Tibial nerve (tissue), 4 donors: ENCODE measurements at places on chromosomes 16 and 17. TPM values are rescaled to one million over a fixed set of nuclear protein-coding genes. Genes with fewer than 3 reads are reported as not detected.

GRCh38 chr16:82425661-82426060 is 201.1 kb upstream of the CDH13 start:
- H3K27ac ChIP-seq = no peak overlapping the region
- DNase-seq = no peak
- H3K27me3 ChIP-seq = no peaks in the 10 kb centered on the region
- no peaks in the 10 kb centered on the region for H3K4me1 ChIP-seq

- H3K4me1 ChIP-seq = no peaks in the 10 kb centered on the region
- no peak for DNase-seq
- H3K27ac ChIP-seq = no peak overlapping the region
- no peaks in the 10 kb centered on the region for H3K27me3 ChIP-seq
- no peak overlapping the region for H3K4me3 ChIP-seq
Measured at GRCh38 chr17:80116276-80116920, 15.0 kb downstream of the GAA start.

Gene KCNG4
- not detected for total RNA-seq

DNA sequence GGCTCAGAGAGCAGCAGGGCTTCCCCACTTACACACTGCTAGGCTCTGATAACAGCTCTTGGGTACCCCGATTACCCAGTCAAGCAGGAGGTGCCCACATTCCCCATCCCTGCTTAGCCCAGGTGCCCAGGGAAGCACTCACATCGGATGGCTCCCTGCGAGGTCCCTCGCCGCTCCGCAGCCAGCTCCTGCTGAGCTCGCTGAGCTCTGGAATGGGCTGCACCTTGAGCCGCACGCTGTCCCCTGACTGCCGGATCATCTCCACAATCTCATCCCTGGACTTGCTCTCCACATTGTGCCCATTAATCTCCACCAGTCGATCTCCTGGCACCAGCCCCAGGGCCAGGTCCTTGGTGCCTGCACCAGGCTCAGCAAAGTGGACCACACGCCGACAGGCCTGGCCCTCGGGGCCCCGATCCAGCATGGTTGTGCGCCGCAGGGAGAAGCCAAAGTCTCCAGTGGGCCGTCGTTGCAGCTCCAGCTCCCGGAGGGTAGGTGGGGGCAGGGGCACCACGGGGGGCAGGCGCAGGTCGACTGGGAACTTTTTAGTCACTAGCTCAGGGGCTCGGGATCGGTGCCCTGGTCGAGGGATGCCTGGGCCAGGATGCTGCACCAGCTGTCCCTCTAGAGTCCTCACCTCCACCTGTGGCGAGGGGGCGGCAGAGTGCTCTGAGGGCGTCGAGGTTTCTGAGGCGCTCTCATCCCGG is 14.2 kb downstream of the MYO18A start:
- no peak overlapping the region for H3K27ac ChIP-seq
- no peak overlapping the region for H3K4me3 ChIP-seq
- H3K36me3 ChIP-seq = no peaks in the 10 kb centered on the region
- no peak for DNase-seq
- no peaks in the 10 kb centered on the region for H3K27me3 ChIP-seq
- H3K4me1 ChIP-seq = peaks cover 10% of the 10 kb centered on the region

Gene NOS2
- total RNA-seq = 2.9 TPM

Gene ABAT
- total RNA-seq = 19.3 TPM

Gene TP53TG3F
- not detected for total RNA-seq

Gene KRTAP1-1
- total RNA-seq = not detected

DNA sequence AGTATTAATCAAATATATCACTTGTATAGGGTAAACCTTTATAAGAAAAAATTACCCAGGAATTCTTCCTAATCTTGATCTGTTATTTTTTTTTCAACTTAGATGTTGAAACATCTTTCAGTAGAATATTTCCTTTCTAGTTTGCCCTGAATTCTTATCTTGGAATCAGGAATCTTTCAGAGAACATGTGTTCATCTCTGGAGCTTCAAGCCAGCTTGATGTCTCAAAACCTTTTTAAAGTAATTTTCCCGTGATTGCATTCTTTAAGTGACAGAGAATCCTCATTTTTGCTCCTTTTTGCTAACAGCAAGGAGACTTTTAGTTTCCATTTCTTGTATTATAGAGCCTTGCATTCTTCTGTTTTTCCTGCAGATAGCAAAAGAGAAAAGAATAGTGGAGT is 90.8 kb downstream of the ELAC2 start:
- H3K27ac ChIP-seq = no peak overlapping the region
- no peaks in the 10 kb centered on the region for H3K4me1 ChIP-seq
- no peaks in the 10 kb centered on the region for H3K27me3 ChIP-seq
- no peak overlapping the region for H3K4me3 ChIP-seq

DNA sequence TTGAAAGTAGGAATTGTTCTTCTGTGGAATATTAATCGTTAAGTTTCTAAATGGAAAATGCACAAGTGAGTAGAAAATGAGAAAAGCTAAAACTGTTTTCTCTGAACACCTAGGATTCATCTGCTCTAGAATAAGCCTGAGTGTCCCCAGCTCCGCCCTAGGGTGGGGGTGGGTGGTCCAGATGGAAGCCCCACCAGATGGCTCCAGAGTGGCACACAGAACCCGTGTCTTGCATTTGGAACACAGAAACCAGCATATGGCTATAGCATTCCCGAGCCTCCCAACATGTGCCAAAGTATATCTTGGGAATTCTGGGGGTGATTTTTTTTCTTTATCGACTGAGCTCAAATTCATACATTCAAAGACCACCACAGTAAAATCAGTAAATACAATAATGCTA is 517.7 kb upstream of the PSMD7 start:
- H3K36me3 ChIP-seq = no peaks in the 10 kb centered on the region
- no peak overlapping the region for H3K27ac ChIP-seq
- no peak overlapping the region for H3K4me3 ChIP-seq

Gene CPNE2
- total RNA-seq = 58.8 TPM

- H3K4me3 ChIP-seq = no peak overlapping the region
- no peak for DNase-seq
- no peak overlapping the region for H3K27ac ChIP-seq
- peaks cover 14% of the 10 kb centered on the region for H3K4me1 ChIP-seq
Measured at GRCh38 chr17:67253384-67253783, 8.4 kb upstream of the HELZ start.

DNA sequence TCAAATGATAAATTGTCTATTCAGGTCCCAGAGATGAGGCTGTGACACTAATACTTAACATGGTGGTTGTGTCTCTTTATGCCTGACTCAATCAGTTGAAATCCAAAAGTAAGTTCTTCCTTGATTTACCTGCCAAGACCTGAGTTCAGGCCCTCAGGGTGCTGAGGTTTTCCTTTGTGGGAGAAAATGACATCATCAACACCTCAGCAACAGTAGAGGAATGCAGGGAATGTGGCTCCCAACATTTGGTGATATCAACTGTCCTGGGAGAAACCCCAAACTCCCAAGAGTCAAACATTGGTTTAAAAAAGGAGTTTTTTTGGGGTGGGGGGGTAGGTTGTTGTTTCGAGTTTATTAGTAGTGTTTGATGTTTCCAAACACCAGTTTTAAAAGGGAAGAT is 14.7 kb downstream of the RNF43 start:
- H3K27ac ChIP-seq = no peak overlapping the region
- H3K4me1 ChIP-seq = no peaks in the 10 kb centered on the region
- no peaks in the 10 kb centered on the region for H3K27me3 ChIP-seq
- no peak overlapping the region for H3K4me3 ChIP-seq

DNA sequence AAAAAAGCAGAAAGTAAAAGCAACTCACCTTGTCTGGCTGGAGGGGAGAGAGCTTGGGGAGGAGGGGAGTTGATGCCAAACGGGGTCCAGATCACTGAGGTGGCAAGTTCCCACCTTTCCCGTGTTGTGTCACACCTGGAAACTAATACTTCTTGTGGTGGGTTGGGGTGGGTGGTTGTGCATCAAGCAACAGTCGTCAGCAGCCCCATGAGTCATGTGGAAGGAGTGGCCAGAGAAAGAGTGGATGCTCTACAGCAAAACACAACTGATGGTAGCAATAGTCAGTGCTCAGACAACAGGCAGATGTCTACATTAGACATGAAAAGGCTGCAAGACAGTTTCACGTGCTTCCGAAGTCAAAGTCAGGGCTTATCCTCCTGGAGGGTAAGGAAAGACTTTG is 35.4 kb downstream of the ARSG start:
- no peak for DNase-seq
- H3K4me3 ChIP-seq = no peak overlapping the region
- no peak overlapping the region for H3K27ac ChIP-seq
- no peaks in the 10 kb centered on the region for H3K36me3 ChIP-seq
- no peaks in the 10 kb centered on the region for H3K27me3 ChIP-seq

DNA sequence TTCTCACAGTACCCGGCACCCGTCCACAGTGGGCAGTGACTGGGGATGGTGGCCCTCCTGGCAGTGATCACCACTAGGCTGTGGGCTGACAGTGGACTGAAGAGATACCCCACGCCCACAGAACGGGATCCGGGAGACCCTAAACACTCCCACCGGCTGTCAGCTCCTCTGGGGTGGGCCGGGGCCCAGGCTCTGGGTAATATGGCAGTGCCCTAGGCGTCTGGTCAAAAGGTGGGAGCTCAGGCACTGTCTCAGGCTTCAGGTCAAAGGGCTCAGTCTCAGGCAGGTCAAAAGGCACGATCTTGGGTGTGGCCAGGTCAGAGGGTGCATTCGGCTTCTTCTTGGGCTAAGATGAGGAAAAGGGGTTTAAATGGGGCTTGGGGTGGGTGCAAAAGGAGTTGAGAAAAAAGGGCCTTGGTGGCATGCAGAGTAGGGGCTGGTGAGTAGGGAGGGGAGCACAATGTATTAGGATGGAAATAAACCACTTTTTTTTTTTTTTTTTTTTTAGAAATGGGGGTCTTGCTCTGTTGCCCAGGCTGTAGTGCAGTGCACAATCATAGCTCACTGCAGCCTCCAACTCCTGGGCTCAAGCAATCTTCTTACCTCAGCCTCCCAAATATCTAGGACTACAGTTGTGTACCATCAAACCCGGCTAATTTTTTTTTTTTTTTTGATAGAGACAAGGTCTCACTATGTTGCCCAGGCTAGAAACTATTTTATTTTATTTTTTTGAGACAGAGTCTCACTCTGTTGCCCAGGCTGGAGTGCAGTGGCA is 11.0 kb downstream of the CAVIN1 start:
- no peaks in the 10 kb centered on the region for H3K27me3 ChIP-seq
- H3K36me3 ChIP-seq = no peaks in the 10 kb centered on the region

GRCh38 chr17:42305543-42306384 is 17.5 kb downstream of the STAT5A start:
- H3K27me3 ChIP-seq = no peaks in the 10 kb centered on the region
- H3K4me1 ChIP-seq = peaks cover 7% of the 10 kb centered on the region

DNA sequence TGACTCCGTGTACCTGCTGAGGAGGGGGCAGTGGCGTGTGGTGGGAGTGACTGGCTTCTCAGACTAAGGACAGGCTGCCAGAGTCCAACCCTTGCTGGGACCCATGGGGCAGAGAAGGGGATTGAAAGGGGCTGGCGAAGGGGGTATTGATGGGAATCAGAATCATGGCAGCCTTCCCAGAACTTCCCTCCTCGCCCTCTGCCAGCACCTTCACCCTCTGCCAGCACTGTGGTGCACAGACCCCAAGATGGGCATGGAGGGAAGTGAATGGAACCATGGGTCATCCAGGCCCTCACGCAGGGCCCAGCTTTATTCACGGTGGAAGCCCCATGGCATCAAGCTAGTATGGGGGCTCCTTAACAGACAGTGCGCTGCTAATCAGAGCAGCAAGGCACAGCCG is 76.8 kb downstream of the IRX5 start:
- H3K4me1 ChIP-seq = no peaks in the 10 kb centered on the region
- no peak for DNase-seq
- no peaks in the 10 kb centered on the region for H3K27me3 ChIP-seq
- no peaks in the 10 kb centered on the region for H3K36me3 ChIP-seq

GRCh38 chr16:21183995-21184394 is 25.5 kb downstream of the LDAF1 start:
- no peaks in the 10 kb centered on the region for H3K27me3 ChIP-seq
- no peak overlapping the region for H3K27ac ChIP-seq
- no peak overlapping the region for H3K4me3 ChIP-seq
- no peak for DNase-seq

Gene NETO2
- total RNA-seq = 0.63 TPM

GRCh38 chr17:30549864-30550511 is 72.8 kb downstream of the GOSR1 start:
- H3K27ac ChIP-seq = no peak overlapping the region
- DNase-seq = no peak
- no peaks in the 10 kb centered on the region for H3K36me3 ChIP-seq
- no peaks in the 10 kb centered on the region for H3K4me1 ChIP-seq
- H3K27me3 ChIP-seq = no peaks in the 10 kb centered on the region

GRCh38 chr17:49881054-49881402 is 33.2 kb upstream of the TAC4 start:
- H3K36me3 ChIP-seq = no peaks in the 10 kb centered on the region
- no peak overlapping the region for H3K4me3 ChIP-seq
- H3K27ac ChIP-seq = no peak overlapping the region
- no peak for DNase-seq
- H3K27me3 ChIP-seq = peaks cover 80% of the 10 kb centered on the region

- no peaks in the 10 kb centered on the region for H3K36me3 ChIP-seq
- no peak for DNase-seq
Measured at GRCh38 chr17:9959377-9959981, 54.4 kb upstream of the RCVRN start.

Gene TNFRSF17
- total RNA-seq = not detected

DNA sequence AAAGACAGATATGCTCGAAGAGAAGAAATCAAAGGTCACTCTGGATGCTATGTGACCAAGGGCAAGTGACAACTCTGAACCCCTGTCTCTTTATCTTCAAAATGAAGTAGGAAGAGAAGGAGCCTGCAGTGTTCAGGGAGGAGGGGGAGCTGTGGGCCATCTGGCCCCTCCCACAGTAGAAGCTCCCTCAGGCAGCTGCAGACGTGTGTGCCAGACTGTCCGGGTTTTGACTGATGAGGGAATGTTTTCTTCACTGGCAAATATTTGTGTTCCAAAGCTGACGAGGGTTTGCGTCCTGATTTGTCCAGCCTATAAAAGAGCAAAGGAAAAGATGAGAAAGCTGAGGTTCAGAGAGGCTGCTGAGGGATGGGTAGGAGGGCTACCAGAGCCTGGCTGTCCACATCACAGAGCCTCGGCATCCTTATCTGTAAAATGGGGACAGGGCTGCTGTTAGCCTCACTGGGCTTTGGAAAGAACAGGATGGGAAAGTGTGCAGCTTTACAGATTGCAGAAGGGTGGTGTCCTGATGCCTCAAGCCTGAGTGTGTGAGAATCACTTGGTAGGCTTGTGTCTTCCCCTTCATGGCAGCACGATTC is 1.8 kb upstream of the GINS2 start:
- no peaks in the 10 kb centered on the region for H3K27me3 ChIP-seq
- H3K27ac ChIP-seq = no peak overlapping the region
- H3K4me3 ChIP-seq = no peak overlapping the region
- H3K4me1 ChIP-seq = peaks cover 9% of the 10 kb centered on the region
- no peak for DNase-seq
